ENCODE measurements at places on chromosomes 13 and 19.

DNA sequence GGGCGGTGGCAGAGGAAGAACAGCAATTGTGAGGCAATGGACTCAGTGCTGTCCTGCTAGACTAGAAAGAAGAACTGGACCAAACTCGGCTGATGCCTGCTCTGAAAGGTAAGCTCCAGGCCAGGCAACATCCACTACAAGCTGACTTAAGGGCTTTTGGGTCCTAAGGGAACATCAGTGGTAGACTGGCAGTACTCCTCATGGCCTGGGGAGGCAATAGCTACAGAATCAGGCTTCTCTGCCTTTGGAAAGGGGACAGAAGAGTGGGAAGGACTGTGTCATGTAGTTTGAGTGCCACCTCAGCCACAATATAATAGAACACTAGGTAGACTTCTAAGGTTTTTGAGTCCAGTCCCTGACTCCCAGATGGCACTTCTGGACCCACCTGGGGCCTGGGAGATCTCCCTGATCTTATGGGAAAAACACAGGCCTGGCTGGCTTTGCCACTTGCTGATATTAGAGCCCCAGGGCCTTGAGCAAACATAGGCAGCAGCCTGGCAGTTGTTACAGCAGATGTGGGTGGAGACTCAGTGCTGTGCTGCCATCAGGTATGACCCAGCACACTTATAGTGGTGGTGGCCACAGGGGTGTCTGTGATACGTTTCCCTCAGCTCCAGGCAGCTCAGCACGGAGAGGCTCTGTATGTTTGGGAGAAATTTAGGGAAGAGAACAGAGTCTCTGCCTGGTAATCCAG, 9.2 kb upstream of the CLC start:
- DNase-seq, result no peak

GRCh38 chr13:101783554-101783953, 331.1 kb downstream of the ITGBL1 start:
- no peak for DNase-seq

DNA sequence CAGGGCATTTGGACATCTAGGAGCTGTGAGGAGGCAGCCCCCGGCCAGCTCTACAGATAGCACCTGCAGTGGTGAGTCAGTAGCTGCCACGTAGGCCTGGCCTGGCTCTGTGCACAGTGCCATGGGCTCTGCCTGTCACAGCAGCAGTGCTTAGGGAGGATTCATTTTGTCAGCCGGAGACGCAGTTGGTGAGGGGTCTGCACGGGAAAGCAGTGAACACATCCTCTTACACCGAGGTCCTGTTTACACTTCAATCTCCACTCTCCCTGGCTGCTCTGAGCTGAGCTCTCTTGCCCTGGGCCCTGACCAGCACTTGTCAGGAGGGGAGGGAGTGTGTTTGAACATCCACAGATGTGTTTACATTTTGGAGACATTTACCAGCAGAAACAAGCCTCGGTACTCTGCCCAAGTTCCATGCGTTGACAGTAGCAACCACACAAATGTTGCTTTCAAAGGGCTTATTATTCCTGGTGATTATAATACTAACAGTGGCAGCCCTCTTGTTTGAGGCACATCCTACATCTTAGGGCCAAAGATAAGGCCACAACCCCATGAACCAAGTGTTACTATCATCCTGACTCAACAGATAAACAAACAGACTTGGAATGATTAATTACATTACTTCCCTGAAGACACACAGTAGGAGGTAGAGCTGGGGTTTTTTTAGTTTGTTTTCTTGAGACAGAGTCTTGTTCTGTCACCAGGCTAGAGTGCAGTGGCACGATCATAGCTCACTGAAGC, 148.9 kb downstream of the USP12 start:
- DNase-seq, result no peak

GRCh38 chr19:37692956-37693620, 26.5 kb downstream of the ZNF607 start:
- peak; percentile 3 for DNase-seq

DNA sequence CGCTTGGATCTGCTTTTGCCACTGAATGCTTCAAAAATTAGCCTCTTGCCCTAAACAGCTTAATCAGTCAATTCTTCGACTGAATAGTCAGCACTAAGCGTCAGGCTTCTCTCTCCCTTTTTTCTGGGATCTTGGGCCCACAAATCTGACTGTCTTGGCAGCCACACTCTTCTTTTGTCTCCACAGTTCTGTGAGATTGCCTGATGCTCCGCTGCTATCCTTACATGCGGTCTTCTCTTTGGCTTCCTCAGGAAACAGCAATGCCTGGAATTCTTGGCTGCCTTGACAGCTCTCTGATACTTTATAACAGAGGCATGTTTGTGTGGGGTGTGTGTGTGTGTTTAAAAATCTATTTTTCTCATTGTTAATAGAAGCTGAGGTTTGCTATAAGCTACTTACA, 32.6 kb downstream of the ERCC5 start:
- no peak for DNase-seq

DNA sequence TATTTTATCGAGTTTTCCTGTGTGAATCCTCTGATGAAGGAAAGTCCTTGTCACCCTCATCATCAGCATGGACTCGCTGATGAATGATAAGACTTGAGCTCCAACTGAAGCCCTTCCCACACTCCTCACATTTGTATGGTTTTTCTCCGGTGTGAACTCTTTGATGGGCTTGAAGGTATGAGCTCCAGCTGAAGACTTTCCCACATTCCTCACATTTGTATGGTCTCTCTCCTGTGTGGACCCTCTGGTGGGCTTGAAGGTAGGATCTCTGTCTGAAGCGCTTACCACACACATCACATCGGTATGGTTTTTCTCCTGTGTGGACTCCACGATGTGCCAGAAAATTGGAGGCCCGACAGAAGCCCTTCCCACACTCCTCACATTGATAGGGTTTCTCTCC, 21.7 kb downstream of the ZNF45 start:
- DNase-seq, result no peak

- no peak for DNase-seq
Measured at GRCh38 chr19:58053480-58054156, 5.5 kb upstream of the ZNF135 start.

- no peak for DNase-seq
Measured at GRCh38 chr19:6204212-6204611, 68.7 kb downstream of the ACSBG2 start.

GRCh38 chr13:32147976-32148375, 116.4 kb downstream of the FRY start:
- no peak for DNase-seq

DNA sequence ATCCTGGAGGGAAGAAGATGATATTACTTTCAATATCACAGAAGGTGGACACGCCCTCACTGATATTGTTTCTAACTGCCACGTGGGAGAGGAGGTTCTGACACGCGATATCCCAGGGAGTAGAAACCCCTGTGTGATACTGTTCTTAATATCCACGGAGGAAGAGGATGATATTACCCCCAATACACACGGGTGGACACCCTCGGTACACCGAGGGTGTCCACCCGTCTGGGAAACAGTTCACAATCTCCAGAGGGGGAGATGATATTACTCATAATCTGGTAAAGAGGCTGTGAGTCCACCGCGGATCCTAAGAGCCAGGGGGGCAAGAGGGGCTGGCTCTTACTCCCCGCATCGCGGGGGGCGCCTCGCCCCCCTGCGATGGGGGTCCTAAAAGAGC, 29.7 kb upstream of the RGCC start:
- no peak for DNase-seq

DNA sequence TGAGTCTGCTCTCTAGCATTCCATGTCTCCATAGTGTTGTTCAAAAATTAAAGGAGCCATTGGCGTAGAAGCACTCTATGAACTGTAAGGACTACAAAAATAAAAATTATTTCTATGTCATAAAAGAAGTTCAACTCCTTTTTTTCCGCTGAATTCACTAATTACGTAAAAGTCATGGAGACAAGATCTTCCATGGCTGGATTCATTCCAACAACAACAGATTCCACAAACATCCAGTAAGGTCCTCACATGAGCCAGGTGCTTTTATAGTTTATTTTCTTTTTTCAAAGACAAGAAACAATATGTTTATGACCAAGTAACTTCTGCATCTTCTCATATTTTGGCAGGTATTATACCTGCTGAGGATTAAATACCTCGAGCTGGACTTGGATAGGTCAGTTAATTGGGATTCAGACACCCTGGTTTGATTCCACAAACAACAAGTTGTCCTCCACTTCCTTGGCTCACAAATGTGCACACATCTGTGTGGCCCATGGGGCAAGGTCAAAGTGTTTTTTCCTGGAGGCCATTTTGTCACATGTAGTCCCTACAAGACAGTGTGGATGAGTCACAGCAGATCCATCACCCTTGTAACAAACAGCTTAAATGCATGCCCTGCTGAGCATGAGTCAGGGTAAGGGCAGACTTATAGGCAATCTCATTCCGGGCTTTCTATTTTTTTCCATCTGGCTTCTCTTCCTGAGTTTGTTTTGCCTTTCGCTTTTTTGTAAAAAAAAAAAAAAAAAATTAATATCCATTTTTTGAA, 475.6 kb downstream of the COG6 start:
- no peak for DNase-seq

- DNase-seq, result no peak
Measured at GRCh38 chr13:44101347-44102083, 221.8 kb downstream of the LACC1 start.

DNA sequence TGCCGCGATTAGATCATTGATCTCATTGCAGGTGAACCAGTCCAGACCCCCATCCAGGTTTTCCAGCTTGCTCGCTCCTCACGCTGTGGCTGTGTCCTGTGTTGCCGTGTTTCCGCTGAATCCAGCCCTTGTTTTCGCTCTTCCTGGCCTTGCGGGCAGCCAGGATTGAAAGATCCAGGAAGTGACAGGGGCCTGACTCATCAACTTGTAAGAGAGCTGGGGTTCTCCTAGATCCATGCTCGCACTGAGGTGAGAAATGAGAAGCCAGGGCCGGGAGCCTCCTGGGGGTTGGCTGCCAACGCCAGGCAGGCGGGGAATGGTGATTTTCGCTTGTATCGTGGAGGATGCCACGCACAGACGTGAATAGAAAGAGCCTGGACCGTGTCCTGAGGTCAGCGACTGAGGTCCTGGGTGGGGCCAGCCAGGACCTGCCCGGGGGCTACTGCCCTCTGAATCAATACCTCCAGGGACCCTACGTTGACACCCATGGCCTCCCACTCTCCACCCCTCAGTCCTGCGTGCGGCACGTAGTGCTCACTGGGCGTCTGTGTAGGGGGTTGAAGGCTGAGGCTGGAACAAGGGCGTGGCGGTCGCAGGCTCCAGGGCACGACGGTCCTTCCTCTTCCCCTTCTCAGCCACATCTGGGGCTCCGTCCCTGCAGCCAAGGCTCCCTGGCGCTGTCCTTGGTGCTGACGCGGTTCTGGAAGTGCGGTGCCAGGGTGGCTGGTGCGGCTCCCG, 7.3 kb upstream of the PTPRH start:
- DNase-seq, result peak; percentile 51

DNA sequence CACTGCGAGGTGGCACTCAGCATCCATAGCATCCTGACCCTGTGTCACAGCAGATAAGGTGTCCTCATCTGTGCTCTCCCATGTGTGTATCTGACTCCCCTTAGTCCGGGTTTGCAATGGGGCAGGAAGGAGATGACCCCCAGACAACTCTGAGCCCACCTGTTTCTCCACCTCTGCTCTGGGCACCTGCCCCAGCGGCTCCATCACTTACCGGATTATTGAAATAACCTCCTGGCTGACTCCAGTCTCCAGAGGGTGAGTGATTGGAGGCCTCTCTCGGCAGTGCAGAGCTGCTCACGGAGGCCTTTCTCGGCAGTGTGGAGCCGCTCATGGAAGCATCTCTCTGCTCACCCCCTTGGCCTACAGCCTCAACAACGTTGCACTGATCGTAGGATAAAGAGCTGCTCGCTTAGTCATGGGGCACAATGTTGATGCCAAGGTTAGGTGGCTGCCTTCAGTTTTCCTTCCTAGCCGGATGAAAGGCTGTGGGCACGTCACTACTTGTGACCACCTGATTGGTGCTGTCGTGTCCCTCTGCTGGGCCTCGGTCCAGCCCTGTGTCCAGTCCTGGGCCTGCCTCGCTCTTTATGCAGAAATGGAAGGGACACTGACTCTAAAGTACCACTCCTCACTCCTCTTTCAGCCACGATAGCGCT, 67.6 kb downstream of the TEX29 start:
- no peak for DNase-seq

- peak; percentile 47 for DNase-seq
Measured at GRCh38 chr13:26996965-26997752, 174.5 kb downstream of the USP12 start.

- peak; percentile 20 for DNase-seq
Measured at GRCh38 chr13:54210397-54211049, 1181.9 kb downstream of the OLFM4 start.

GRCh38 chr13:41463838-41464602, 6.7 kb downstream of the RGCC start:
- DNase-seq, result no peak

GRCh38 chr19:11506967-11507366, 1.3 kb upstream of the ZNF653 start:
- DNase-seq, result no peak

- DNase-seq, result peak; percentile 64
Measured at GRCh38 chr13:98842858-98843481, 90.5 kb upstream of the SLC15A1 start.

DNA sequence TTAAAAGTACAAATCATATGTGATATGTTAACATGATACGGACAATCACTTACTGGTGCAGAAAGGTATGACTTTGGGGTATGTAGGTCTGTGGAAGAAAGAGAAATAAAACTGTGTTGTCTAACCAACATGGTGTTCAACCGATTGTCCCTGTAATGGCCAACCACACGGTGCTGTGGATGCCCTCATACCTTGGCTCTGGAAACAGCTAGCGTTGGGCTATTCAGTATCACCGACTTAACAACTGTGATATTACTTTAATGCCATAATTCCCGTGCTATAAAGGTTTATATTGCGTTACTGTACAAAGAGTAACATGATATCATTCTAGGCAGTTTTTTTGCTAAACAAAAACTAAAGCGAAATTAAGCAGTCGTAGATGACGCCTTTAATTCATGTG, 448.3 kb downstream of the EFNB2 start:
- DNase-seq, result no peak

DNA sequence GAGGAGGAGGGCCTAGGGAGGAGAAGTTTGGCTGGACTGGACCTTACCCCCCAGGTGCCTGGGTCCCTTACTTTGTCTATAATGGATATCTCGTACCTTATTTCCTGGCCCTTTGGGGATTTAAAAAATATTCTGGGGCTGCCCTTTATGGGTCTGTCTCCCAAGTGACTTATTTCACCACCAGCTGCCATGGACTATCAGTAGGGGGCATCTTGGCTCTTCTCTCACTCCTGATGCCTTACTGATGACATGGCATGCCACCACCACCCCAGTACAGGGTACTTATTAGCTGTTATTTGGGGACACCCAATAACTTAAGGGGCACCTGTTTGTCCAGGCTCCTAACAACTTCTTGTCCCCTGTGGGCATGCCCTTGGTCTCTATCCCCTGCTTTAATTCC, 38.0 kb downstream of the NFIX start:
- no peak for DNase-seq

DNA sequence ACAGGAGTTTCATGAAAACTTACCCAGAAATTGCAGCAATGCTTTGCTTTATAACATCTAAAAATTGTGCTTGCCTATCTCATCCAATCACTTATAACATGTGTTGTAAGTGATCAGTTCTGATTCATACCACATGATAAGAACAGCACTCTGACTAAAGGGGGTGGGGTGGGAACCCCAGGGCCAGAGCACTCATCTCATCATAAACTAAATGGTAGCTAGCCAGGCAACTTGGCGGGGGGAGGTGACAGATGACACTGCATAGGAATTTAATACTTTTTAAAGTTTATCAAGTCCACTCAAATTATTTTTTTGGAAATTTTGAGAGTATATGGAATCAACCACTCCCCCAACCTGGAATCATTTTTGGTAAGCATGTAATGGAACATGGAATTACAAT, 42.1 kb downstream of the FOXO1 start:
- no peak for DNase-seq

- no peak for DNase-seq
Measured at GRCh38 chr19:15225760-15226159, 6.5 kb downstream of the EPHX3 start.

GRCh38 chr19:10816691-10817090, 19.3 kb downstream of the TMED1 start:
- DNase-seq, result no peak

All from GF-D8 (cell line).